ENCODE measurements at places on chromosomes 1 and 21. TPM values are rescaled to one million over a fixed set of nuclear protein-coding genes. Genes with fewer than 3 reads are reported as not detected.

The HAO2 gene
- total RNA-seq, result not detected

GRCh38 chr1:119647734-119648619 is at the start of gene ZNF697:
TSS of gene ZNF697 (minus strand) at chr1:119648266. CDS start at chr1:119626100, 22,166 bp downstream.
- peak; percentile 98 for DNase-seq

- DNase-seq, result peak; percentile 31
Measured at GRCh38 chr1:164912290-164912689, 353.3 kb downstream of the PBX1 start.

- no peak for DNase-seq
Measured at GRCh38 chr1:241299347-241299746, 57.7 kb downstream of the RGS7 start.

The LCE1A gene
- not detected for total RNA-seq

DNA sequence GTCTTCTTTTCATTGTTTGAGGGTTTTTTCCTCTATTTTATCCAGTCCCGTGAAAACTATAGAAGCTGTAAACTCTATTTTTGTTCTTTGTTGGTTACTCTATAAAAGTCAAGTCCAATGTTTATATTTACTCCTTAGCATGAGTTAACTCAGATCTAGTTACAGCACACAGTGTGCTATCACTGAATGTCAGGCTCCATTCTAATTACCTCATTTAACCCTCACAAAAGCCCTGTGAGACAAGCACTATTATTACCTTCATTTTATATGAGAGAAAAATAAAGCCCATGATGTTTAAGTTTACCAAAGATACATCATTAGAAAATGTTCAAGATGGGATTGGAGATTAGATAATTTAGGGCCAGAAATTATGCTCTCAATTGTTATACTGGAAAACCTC is 251.4 kb upstream of the SNX7 start:
- DNase-seq, result no peak

- DNase-seq, result no peak
Measured at GRCh38 chr1:22854688-22855565, 117.7 kb downstream of the LACTBL1 start.

GRCh38 chr21:15159382-15160020 is 94.7 kb upstream of the NRIP1 start:
- DNase-seq, result no peak

GRCh38 chr1:156813750-156814570 is 2.7 kb downstream of the SH2D2A start:
- peak; percentile 72 for DNase-seq

GRCh38 chr1:12080156-12080555 is 17.1 kb downstream of the TNFRSF8 start:
- DNase-seq, result no peak

The HSPB7 gene
- 5,375 TPM for total RNA-seq

The AGMAT gene
- total RNA-seq, result 0.23 TPM

The SLC1A7 gene
- total RNA-seq, result 0.37 TPM

DNA sequence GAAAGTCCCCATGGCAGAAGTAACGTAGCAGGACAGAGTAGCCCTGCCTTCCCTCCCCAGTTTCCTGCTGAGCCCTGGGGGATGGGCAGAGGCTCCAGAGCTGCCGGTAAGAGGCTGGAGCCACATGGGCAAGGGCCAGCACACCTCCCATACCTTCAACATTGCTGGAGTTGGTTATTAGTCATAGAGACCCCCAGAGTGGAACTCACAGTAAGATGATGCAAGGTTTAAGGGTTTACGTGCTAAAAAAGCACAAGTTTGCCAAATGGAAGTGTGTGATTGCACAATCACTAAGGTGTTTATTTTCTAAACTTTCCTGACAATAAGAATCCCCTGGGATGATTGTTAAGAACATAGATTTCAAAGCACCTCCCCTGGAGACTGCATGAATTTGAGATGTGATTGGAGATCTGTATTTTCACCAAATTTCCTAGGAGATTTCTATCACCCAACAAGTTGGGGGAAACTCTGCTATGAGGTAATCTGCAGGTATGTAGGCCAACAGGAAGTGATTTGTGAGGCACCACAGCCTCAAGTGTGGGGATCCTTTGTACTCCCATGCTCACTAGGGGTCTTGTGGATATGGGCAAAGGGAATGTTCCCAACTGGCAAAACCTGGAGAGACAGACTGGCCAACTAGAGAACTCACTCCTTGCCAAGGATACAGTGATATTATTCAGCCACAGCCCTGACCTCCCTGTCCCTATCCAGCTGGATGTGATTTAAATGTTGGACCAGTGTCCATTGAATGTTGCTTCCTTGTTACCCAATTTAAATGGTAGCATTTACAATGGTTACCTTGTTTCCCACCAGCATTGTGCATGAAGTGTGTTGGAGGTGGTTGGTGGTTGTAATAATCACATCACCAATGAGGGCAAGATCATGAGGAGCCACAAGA is 37.1 kb upstream of the CSF1 start:
- DNase-seq, result no peak

The PODN gene
- 27.6 TPM for total RNA-seq

DNA sequence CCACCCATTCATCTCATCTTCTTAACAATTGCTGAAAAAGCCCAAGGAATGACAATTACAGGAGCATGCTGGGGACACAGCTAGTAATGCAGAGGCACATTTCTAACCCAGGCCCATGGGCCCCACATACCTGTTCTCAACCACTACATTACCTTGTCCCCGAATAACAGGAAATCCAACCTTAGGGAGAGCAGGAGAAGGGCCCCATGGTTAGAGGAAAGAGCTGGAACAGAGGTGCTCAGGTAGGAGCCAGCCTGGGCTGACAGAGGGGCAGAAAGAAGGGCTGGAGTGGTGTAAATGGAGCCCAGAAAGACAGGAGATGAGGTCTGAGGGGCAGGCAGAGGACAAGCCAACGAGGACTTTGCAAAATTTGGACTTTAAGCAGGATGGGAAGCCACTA is 11.4 kb upstream of the S100A8 start:
- DNase-seq, result no peak

GRCh38 chr21:28916150-28916893 is 76.4 kb downstream of the LTN1 start:
- no peak for DNase-seq

The HNRNPU gene
- total RNA-seq, result 169 TPM

- DNase-seq, result no peak
Measured at GRCh38 chr1:203478231-203478630, 2.6 kb downstream of the PRELP start.

The DSCAM gene
- not detected for total RNA-seq

GRCh38 chr1:221765527-221765926 is 23.6 kb upstream of the DUSP10 start:
- DNase-seq, result no peak

DNA sequence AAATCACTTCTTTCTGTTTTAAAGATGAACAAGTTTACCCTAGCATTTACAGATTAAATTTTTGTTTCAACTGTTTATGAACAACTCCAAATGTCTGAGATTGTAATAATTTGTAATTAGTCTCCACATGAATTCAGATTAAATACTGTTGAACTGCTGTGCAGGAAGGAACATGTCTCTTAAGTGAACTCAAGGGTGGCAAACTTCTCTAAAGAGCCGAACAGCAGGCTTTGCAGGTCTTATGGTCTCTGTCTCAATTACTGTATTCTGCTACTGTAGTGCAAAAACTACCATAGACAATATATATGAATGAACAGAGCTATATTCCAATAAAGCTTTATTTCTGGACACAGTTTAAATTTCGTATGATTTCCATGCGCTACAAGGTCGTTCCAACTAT is 6.6 kb downstream of the RSBN1 start:
- no peak for DNase-seq

DNA sequence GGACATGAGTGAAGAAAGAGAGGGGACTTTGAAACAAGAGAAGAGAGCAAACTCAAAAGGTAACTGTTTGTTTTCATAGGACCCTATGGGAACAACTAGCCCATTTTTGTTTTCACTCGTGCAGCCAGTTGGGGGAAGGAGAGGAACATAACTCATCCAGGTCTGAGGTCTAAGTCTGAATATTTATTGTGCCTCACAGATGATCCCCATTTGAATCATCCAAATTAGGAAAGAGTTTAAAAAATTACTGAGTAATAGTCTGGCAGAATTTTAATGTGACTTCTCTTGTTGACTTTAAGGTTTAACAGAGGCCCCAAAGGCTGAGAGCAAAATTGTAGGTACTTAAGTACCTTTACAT is 10.4 kb upstream of the TSPAN2 start:
- DNase-seq, result no peak

- peak; percentile 42 for DNase-seq
Measured at GRCh38 chr1:33137800-33138199, 44.0 kb downstream of the TRIM62 start.

GRCh38 chr1:157353546-157353945 is 198.8 kb downstream of the FCRL5 start:
- no peak for DNase-seq

- no peak for DNase-seq
Measured at GRCh38 chr1:224763126-224763775, 147.1 kb downstream of the CNIH3 start.

DNA sequence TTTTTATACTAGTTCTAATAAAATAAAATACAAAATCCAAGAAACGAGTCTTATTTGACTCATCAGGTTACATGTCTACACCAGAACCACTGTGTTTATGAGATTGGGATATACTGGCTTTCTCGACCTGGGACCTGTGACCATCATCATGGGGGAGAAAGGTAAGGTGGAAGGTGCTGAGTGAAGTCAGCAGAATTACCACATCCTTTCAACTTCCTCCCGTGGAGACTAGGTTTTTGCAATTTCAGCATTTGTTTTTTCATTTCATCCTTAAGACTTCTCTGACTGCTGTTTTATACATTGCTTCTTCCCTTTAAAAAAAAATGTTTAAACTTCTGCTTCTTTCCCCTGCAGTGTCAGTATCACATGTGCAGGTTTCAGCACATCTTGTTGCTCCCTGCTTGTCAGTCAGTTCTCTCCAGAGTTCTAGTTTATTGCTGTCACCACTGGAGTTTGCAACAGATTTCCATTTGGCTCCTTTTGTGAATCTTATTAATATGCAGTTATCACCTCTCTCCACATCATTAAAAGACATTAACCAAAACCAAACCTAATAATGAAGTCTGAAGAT is 60.4 kb upstream of the HAO2 start:
- no peak for DNase-seq

- DNase-seq, result no peak
Measured at GRCh38 chr1:208270651-208271141, 26.5 kb upstream of the PLXNA2 start.

Measured in heart left ventricle (tissue), 16 donors.